ENCODE measurements at places on chromosomes 4 and X.

DNA sequence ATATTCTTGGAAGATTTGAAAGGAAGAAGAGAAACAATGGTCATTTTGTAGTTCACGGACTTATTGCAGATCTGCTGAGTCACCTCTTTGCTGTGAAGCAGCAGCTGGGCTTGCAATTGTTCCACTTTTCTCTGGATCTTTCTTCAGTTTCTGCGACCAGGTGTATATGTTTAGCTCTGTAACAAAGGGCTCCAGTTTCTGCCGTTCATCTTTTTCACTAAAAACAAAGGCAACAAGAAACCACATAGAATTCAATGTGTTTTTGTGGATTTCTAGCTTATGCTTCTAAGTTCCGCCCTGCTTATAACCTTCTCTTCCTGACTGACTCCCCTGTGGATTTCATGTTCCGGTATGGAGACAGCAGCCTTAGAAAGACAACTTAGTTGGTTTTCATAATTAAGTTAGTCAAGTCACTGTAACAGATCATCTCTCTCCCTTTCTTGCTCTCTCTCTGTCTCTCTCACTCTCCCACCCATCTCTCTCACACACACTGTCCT lies 121.6 kb upstream of the EPHA5 start:
- no peak for DNase-seq

- no peak for DNase-seq
Measured at GRCh38 chr4:159052315-159052714, 50.6 kb upstream of the RAPGEF2 start.

DNA sequence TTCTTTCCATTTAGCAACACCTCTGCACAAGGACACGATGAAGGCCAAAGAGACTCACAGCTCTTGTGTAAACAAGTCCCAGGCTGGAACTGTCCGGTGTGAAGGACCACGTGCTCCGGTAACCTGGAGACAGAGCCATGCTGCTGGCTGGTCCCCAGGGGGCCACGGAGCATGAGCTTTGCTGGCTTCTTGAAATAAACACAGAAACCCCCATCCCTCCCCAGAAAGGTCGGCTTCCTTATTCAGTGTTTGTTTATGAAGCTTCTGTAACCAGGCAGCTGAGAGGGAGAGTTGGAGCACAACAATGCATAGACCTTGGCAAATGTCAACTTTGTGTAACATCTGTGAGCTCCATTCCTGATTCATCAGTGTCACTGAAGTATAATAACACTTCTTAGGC lies 109.4 kb downstream of the GPR143 start:
- no peak for DNase-seq

- no peak for DNase-seq
Measured at GRCh38 chrX:136626237-136626636, 21.7 kb upstream of the CD40LG start.

- DNase-seq, result no peak
Measured at GRCh38 chr4:78168029-78168428, 110.9 kb downstream of the FRAS1 start.

DNA sequence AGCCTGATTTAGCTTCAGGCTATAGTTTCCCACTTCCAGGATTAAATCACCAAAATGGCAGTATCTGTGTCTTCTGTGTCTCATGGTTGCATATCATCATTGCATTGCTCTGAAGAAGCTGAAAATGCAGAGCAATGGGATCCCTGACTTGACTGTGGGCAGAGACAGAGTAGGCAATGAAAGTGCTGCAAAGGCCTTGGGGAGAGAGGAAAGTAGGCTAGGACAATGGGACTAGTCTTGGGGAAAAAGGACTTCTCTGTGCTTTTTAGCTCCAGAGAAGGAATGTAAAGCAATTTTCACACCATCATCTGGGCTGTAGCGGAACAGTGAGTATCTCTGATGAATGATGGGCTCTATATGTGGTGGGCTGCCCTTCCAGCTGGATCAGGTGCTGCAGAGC lies 202.5 kb downstream of the LDB2 start:
- no peak for DNase-seq

DNA sequence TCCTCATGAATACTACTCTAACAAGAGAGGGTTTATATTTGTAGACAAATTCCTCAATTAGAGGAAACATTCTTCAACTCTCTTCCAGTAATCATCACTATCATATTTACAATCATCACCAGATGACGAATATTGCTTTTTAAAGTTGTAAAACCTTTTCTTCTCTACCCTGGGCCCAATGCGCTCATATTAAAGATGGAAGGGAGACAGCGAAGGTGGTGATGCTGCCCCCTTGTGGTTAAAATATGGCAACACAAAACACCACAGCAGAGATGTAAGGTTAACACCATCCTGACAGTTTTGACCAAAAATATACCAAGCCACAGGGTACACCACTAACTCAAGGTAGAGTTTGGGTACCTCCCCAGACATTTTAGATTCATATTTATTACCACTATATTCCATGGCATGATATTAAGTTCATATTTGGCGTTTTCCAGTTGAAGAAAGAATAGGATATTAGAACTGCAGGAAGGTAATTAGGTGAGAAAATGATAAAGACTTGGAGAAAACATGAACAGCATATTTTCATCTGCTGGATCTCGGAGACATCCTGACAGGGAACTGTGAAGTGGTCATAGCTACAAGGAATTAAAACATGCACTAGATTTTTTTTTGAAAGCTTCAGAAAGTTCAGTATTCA lies 72.8 kb downstream of the SLC9A7 start:
- DNase-seq, result no peak

DNA sequence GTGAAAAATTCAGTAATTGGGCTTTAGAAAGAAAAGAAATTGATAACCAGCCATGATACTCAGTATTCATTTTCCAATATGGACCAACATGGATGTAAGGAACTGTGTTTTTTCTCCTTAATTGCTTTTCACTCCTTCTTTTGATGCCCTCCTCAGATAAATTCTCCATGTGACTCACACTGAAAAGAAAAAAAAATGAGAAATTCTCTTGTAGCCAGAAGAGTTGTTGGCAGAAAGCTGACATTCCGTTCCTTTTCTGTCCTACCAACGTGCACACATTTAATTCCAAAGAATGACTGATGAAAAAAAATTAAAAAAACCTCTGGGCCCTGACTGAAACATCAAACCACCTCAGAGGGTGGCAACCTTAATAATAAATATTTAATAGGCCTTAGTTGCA lies 153.1 kb downstream of the AMELX start:
- DNase-seq, result no peak

GRCh38 chr4:6731318-6731675 lies 15.3 kb downstream of the BLOC1S4 start:
- DNase-seq, result no peak

GRCh38 chr4:184167576-184167975 lies 50.1 kb downstream of the ENPP6 start:
- DNase-seq, result no peak

DNA sequence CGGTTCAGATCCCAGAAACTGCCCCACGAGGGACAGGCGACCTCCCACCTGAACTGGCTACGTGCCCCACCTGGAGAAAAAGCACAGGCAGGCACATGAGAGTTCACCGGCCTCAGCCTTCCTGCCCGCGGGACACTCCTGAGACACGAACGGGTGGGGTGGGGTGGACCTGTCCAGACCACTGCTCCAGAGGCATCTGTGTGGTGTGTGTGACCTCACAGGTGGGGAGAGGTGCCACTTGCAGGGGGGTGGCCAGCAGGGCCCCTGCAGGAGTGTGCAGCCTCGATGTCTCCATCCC lies 18.5 kb downstream of the NELFA start:
- no peak for DNase-seq

DNA sequence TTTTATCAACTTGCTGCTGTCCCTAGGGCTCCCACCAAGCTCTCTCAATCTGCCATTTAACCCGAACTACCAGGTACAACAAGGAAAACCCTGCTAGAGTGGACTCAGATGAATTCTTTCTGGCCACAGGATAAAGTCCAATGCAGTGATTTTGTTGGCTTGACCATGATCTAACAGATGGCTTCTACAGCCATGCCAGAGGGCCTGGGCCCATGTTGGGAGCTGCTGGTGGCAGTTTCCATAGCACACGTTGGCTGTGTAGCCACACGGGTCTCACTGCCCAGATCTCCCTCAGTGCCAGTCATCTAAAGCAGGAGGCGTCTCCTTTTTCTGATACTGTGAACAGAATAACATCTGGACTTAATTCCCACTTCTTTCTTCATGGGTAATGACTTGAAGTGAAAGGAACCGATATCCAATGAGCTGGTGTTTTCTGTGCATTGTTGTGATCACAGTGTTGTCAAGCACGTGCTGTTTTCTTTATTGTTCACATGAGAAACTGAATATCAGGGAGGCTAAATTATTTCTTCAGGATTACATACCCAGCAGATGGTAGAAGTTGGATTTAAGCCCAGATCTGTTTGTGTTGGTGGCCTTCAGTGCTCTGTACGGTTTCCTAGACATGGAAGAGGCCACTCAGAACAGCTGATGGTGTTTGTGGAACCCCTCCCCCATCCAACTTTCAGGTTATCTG lies 85.2 kb upstream of the CLCN4 start:
- no peak for DNase-seq

DNA sequence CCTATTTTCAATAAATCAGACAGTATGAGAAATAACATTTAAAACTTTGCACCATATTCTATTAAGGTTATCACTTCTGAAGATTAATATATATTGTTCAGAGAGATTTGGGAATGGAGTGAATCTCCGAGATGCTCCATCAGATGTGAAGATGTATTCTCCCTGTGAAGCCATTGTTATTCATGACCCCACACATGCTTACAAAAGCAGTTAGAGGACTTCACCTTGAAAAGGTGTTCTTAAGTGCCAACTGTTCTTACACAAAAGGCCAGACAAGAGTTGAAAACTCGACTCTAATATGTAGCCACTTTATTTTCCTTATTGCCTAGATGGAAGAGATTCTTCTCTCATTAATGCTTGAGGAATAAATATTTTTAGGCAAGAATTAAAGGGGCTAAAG lies 54.3 kb upstream of the NEIL3 start:
- no peak for DNase-seq

DNA sequence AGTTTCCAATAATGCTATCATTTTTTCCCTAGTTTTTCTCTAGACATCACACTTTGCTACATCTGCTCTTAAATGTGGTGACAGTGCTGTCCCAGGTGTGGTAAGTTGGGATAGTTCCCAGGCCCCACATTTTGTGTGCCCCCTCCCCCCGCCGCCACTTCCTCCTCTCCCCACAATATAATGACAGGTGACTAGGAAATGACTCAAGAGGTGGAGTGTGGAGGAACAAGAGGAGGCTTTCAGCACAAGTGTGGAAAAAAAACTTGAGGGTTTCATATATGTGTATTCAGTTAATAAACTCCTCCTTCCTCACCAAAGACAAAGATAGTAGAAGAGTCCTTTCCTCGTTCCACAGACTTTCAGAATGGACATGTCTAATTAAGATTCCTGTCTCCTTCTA lies 18.3 kb upstream of the IL21 start:
- no peak for DNase-seq

DNA sequence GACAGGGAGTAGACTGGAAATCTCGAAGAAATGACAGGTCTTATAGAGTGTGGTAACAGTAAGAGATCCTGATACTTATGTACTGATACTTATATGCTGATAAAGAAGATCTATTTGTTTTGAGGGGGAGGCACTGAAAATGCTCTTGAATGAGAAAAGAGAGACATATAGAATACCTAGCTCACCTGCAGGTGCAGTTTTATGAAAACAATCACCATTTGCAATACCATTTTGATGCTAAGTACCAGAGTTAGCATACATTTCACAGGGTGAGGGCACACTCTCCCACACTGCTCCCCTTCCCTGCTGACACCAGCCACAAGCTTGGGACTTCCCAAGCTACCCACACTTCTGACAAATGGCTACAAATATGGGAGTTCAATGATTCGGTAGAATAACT lies 1490.1 kb upstream of the IGFBP7 start:
- no peak for DNase-seq

DNA sequence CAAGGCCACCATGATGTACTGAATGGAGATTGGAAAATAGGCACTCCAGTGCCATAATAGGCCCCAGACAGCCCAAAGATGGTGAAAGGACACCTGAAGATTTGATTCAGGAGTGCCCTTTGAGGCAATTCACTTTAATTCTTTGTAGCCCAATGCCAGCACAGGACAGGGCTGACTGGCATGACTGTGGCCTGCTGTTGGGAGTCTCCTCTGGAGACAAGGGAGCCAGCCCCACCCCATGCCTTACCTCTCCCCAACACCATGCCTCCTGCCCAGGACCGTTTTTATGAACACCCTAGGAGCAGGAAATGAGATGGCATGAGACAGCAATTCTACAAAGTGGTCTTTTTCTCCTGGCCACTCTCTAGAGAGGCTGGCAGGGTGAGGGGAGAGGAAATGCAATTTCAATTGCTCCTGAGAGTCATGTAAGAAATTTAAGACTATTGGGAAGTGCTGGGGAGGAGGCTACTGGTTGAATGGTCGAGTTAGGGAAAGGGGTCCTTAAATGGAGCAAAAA lies 94.2 kb upstream of the MAMLD1 start:
- DNase-seq, result no peak

- DNase-seq, result no peak
Measured at GRCh38 chr4:87783781-87784180, 15.6 kb upstream of the IBSP start.

- DNase-seq, result no peak
Measured at GRCh38 chrX:29662759-29663503, 552.4 kb upstream of the MAGEB2 start.

GRCh38 chr4:181748581-181748980 lies 494.6 kb upstream of the TENM3 start:
- DNase-seq, result no peak

DNA sequence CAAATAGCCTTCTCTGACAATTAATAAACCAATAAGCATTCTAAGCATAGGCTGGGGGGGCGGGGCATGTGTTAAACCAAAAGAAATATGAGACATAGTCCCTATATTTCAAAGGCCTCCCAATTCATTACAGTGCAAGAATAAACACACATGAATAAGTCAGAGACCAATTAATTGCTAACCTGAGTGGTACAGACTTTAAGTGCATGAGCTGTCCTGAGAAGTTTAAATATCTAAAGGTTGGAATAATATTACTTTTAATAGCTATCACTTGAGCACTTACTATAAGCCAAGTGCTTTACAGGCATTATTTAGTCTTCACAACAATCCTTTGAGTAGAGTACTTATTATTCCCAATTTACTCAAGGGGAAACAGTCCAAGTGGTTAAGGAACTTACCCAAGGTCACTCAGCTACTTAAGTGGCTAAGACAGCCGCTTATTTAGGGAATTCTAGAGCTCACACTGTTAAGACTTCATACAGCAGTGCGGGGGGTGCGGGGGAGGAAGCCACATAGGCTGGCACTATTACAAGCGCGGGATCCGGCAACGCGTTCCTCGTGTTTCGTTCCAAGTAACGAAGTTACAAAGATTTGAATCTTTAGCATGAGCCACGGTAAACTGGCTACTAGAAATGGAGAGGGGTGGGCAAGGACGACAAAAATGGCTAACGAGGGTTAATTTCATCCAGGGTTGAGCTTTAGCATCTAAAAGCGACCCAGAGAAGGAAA lies 1.4 kb downstream of the THOC2 start:
- no peak for DNase-seq

- DNase-seq, result no peak
Measured at GRCh38 chr4:121454251-121454979, 73.6 kb upstream of the QRFPR start.

All from activated CD8-positive, alpha-beta memory T cell treated with anti-CD3 and anti-CD28 coated beads for 1 hour (primary cell).